ENCODE measurements at places on chromosomes 3 and 15.

- no peak for DNase-seq
Observed at GRCh38 chr3:24229468-24230221, 265.0 kb downstream of the THRB start.

DNA sequence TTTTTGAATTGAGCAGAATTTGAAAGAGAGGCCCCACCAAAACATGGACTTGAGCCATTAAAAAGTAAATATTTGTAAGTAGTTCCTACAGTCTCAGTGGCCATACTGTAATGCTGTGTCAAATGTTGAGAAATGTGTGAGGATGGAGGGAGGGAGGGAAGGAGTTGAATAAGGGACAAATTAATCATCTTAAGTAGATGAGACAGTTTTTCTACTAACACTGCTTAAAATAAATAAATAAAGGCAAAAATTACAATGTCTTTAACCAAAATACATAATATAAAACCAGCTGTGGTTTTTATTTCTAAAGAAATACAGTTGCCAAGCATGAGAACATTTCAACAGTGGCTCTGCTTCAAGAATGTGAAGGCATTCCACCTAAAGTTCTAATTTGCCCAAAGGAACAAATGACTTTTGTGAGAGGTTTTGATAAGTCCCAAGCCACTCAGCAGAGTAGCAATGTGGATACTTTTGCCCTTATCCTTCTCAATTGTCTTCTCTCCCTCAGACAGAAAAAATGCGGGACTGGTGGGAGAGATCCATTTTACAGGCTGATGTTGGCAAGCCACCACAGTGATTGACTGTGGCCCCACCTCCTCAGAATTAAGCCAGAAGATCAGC lies 427.0 kb upstream of the RARB start:
- no peak for DNase-seq

- no peak for DNase-seq
Observed at GRCh38 chr3:24305795-24306467, 188.7 kb downstream of the THRB start.

- no peak for DNase-seq
Observed at GRCh38 chr3:9909221-9910013, 6.8 kb downstream of the IL17RE start.

GRCh38 chr15:94691169-94691568 lies 459.8 kb downstream of the MCTP2 start:
- no peak for DNase-seq

- DNase-seq, result no peak
Observed at GRCh38 chr3:168612671-168613070, 516.9 kb upstream of the GOLIM4 start.

DNA sequence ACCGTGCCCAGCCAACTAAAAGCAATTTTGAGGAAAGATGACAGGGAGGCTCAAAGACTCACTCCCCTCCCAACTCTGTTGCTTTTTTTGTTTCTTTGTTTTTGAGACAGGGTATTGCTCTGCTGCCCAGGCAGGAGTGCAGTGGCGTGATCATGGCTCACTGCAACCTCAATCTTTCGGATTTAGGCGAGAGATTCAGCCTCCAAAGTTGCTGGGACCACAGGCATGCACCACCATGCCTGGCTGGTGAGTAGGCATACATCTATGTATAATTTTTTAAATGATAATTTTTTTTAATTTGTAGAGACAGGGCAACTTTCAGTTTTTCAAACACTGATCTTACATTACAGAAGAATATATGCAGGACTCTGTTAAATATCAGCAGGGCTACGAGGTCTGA lies 15.8 kb upstream of the THUMPD3 start:
- no peak for DNase-seq

- no peak for DNase-seq
Observed at GRCh38 chr3:13391308-13391707, 28.8 kb downstream of the NUP210 start.

DNA sequence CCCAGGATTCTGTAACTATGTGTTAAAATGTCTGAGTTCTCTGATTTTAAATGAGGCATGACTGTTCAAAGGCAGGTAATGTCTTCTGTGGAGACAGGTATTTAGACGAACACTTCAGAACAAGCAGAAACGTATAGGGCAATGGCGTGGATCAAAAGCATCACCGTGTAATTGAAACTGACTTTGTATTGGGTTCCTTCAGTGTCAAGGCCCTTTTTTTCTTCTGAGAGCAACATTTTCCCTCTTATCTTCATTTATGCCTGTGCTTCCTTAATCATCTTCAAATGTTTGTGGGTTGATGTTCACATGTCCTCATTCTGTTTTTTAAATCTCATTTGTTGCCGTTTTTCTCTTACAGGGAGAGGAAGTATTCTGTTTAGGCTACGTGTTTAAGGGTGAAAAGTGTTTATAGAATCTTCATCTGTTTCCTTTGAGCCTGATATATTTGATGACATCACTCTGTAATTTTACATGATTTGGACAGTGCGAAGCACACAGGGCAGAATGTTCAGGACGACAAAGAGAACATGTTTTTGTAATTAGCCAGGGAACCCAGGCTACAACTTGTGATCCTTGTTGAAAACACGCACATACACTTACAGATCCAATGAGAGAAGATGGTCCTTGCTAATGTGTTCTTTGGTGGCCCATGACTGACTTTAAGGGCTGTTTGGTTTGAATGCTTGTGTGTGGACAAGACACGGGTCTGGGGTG lies 196.0 kb downstream of the LRTM1 start:
- no peak for DNase-seq

GRCh38 chr3:21665444-21666100 lies 85.4 kb downstream of the ZNF385D start:
- DNase-seq, result no peak

- no peak for DNase-seq
Observed at GRCh38 chr15:40357246-40357645, 773 bp upstream of the DISP2 start.

- DNase-seq, result no peak
Observed at GRCh38 chr3:177822681-177823096, 625.4 kb upstream of the TBL1XR1 start.

GRCh38 chr15:72174551-72175165 lies 22.9 kb downstream of the GRAMD2A start:
- no peak for DNase-seq

- DNase-seq, result no peak
Observed at GRCh38 chr3:116198087-116198486, 247.2 kb downstream of the LSAMP start.

GRCh38 chr15:25803036-25803435 lies 60.1 kb downstream of the ATP10A start:
- DNase-seq, result no peak

DNA sequence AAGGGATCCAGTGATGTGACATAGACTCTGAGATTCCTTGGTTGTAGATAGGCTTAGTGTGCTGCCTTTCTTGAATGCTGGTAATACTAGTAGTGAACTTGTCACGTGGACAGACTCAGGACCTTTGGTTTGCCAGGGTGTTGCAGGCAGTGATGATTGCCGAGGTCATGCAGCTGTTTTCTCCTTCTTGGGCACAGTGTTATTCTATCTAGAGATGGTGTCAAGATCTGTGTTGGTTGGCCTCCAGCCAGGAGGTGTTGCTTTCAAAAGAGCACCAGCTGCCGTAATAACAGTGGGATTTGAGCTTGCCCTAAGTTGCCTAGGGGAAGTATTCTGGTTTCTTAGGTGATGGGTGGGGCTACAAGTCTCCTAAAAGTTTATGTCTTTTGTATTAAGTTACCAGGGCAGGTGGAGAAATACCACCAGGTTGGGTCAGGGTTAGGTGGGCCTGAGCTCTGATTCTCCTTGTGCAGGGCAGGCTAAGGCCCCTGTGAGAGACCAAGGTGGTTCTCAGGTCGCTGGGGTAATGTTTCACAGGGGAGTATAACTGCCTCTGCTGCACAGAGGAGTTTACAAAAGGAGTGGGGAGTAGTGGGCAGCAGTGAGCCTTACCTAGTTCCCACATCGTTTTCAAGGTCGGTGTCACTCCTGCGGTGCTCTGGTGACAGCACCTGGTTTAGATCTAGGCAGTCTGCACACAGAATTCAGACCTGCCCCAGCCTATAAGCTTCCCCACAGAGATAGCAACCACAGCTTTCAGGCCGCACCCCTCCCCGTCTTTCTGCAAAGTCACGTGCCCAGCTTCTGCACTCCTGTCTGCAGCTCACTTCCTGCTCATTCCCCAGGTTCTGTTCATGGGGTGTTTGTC lies 350.3 kb downstream of the DOCK3 start:
- no peak for DNase-seq

DNA sequence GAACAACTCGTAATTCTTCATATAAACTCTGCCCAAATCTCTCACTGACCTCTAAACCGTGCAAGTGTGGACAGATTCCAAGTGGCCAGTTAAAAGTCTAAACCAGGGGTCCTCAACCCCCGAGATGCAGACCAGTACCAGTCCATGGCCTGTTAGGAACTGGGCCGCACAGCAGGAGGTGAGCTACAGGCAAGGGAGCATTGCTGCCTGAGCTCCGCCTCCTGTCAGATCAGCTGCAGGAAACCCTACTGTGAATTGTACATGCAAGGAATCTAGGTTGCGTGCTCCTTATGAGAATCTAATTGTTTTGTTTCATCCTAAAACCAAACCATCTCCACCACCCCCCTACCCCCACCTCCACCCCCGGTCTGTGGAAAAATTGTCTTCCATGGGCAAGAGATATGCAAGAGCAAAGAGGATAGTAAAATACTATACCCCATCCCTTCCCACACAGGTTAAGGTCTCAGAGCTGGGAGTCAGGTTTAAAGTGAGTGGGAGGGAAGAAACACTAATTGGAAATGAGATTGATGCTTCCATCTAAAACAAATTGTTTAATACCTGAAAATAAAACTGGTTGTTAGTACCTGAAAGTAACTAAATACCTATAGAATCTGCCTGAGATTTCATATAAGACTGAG lies 54.0 kb downstream of the POLQ start:
- DNase-seq, result no peak

- DNase-seq, result no peak
Observed at GRCh38 chr3:36403661-36404060, 23.4 kb downstream of the STAC start.

DNA sequence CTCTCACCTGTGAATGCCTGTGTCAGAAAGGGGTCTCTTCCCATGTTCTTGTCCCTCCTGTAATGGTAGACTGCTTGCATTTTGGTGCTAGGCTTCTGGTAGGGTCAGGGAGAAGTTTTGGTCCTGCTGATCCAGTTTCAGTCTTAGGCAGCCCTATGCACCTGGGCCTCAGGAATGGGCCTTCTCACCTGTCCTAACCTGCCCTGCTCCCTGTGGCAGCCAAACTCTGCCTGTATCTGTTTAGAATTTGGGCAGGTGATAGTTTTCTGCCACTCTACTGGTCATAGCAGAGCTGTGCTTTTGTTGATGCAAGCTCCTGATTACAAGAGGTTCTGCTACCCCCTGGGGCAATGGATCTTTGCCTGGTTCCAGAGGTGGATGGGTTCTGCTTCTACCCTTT lies 118.7 kb downstream of the PLCL2 start:
- no peak for DNase-seq

All from stimulated activated CD8-positive, alpha-beta memory T cell treated with anti-CD3 and anti-CD28 coated beads, Interleukin-7, amount 100 ng/mL, for 24 hours (primary cell).